Spleen (tissue), 13 donors: ENCODE measurements at places on chromosomes 4 and X.

- DNase-seq = no peak
These were observed 30.9 kb upstream of the INTS6L start for GRCh38 chrX:135489542-135489941.

DNA sequence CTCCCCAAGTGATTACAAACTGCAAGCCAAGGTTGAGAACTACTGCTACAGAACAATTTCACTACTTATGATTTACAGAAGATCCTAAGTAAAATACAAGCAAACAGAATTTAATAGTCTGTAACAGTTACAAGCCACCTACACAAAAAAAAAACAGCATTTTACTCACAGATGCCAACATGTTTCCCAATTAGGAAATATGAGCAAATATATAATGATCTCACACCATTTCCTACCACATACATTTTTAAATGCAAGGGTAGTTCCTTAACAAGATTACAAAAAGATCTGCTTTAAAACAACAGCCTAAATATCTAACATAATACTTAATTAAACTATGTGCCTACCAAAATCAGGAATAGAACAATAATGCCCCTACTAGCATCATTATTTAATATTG is 63.4 kb downstream of the EFHC2 start:
- DNase-seq = no peak

- DNase-seq = no peak
These were observed 81.5 kb downstream of the CLDN34 start for GRCh38 chrX:10048707-10049106.

DNA sequence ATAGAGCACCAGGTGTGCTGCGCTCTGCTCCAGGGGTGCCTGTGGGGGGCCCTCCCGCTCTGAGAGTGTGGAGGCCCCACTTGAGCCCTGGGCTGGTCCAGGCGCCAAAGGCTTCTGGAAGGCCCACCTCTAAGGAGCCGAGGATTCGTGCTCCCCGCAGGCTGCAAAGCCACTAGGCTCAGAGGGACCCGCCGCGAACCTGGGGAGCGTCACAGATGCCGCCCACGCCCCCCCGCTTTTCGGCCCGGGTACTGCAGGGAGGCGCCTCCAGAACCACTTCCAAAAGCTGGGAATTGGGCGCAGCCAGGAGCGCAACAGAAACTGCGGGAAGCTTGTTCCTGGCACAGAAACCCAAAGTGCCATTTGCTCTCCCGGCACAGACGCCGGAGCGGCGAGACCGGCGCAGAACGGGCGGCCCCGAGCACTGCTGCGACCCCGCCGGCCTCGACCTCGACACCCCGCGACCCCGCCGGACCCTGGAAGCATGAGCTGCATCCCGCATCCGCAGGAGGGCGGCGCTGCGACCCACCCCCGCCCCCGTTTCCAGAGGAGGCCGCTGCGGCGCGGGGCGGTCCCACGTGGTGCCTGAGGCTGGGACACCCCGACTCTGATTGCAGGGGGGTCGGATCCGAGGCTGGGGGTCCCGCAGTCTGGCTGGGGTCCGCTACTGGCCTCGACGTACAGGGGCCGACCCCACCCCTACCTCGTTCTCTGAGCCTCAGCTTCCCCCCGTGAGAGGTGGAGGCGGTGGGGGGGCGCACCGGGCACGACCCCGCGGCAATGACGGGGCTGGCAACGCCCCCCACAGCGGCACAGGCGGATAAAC is 30.8 kb downstream of the CPLX1 start:
- peak; percentile 69 for DNase-seq

GRCh38 chr4:186730621-186731020 is 7.0 kb upstream of the FAT1 start:
- DNase-seq = no peak

DNA sequence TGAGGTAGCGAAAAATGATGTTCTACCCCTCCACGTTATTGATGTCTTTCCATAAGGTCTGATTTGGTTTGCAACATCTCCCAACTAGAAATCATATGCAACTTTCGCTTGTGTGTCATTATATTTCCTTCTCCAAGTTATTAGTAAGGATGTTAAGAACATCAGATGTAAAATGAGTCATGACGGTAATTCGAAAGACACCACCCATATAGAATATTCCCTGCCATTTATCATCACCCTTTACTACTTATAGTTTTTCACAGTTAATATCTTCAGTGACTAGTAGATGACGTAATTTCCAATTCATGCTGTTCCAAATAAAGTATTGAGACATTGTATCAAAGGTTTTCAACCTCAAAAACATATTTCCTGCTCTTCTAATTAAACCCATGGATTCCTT is 146.7 kb upstream of the MAP3K15 start:
- no peak for DNase-seq

DNA sequence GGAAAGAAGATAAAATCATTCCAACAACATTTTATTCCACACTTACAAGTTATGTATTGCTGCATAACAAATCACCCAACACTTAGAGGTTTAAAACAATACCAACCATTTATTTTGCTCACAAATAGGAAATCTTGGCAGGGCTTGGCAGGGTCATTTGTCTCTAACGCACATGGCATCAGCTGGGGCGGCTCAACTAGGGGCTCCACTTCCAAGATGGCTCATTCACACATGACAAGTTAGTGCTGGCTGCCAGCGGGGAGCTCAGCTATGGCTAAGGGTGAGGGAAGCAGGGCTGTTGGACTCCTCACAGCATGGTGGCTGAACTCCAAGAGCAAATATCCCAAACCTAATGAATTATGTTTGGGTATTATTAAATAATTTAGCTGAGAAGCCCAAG is 377.0 kb downstream of the ZNF674 start:
- no peak for DNase-seq

DNA sequence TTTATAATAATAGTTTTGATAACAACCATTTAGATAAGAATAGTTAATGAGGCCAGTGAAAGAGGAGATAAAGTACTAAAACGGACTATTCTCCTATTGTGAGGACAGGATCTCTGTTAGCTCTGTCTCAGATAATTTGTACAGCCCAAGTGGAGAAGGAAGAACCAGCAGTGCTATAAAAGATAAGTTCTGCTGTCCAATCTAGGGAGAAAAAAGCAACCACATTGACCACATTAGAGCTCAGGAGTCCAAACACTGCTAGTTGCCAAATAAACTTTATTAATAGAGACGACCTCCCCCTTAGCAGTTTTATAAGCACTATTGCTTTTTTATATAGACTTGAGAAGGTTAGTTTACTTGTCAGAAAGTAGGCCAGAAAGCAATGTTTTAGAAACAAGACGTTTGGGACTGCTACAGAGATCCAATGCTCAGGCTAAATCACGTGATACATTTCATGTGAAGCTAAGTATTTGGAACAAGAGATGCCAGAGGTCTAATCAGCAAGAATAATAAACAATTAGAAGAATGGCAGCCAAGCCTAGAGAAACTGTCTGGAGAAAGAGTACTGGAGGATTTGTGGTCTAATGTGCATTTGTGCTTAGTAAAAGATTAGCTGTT is 15.9 kb downstream of the IL15 start:
- no peak for DNase-seq

- DNase-seq = no peak
These were observed 82.0 kb downstream of the IRF2 start for GRCh38 chr4:184392316-184392715.

- DNase-seq = no peak
These were observed at the start of gene CPXCR1 for GRCh38 chrX:88746925-88747324. CPXCR1 (plus strand) TSS chrX:88747225; CDS start chrX:88753415, 6,190 bp downstream.

DNA sequence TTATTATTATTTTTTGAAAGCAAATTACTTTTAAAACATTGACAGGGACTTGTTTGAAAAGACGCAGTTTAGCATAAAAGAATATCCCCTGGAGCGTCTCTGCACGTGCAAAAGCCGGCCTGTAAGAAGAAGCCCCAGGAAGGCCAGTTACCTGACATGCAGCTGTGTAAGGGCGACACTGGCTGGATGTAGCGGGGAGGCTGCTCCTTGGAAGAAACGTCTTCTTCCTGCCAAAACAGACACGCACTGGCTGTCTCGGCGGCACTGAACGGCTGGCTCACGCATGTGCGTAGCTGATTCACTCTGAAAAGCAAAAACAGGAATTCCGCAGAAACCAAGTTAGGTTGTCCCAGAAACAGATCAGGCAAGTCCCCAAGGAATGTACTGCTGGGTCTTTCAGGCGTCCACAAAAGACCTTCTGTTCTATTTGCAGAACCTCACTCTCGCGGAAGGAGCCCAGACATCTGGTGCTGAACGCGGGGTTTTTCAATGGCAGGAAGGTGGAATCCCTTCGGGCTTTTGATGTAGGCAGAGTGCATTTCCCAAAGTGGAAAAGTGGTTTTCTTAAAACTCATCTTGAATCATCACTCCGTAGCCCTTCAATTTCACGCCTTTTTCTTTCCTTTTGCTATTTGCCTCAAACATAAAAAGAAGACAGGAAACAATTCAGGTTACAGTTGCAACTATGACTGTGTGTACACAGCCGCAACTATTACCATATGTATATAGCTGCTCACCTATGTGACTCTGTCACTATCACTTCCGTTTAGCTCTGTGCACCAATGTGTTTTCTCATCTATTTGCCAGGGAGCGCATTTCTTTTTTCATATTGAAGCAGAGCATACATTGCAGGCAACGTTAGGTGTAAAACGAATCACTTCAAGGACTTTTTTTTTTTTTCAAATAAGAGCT is 38.1 kb upstream of the ARSH start:
- no peak for DNase-seq

DNA sequence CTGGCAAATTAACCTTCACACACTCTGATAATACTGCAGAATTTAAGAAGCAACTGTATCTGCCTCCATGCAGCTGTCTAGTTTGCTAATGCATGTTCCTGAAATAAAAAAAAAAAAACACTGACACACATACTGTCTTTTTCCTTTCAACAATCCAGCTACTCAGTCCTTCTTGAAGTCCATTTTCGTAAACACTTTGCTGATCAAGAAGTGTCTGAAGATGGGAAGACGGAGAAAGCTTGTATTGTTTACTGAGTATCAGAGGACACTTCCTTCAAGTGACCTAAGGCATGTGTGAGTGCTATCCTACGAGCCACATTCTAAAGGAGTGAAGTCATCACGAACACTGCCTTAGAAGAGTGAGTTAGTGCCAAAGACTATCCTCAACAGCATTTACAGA is 82.6 kb downstream of the LUZP4 start:
- no peak for DNase-seq

DNA sequence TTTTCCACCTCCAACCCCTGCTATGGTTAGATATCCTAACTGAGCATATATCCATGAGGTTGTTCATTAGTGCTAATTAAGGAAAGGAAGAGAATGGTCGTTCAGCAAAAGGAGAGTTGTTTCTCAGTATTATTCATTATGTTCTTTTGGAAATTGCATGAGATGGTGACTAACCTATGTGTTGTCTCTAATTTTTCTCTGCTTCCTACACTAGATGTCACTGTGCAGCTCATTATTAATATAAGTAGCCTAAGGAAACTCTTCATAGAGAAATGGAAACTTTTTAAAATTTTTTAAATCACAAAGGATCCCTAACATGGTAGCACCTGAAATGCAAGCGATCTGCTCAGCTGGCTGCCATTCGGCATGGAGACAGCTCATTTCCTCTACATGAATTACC is 67.7 kb upstream of the FAM9A start:
- no peak for DNase-seq

GRCh38 chrX:105564501-105564900 is 257.8 kb upstream of the NRK start:
- DNase-seq = no peak

- no peak for DNase-seq
These were observed 82.7 kb downstream of the NHSL2 start for GRCh38 chrX:71993371-71993770.

- no peak for DNase-seq
These were observed 11.5 kb downstream of the NDP start for GRCh38 chrX:43961699-43962098.

GRCh38 chrX:8851231-8851886 is 50.2 kb upstream of the FAM9A start:
- no peak for DNase-seq

- peak; percentile 60 for DNase-seq
These were observed 12.8 kb upstream of the DUSP9 start for GRCh38 chrX:153634236-153634635.

GRCh38 chr4:155975511-155975910 is 21.8 kb upstream of the CTSO start:
- no peak for DNase-seq

- DNase-seq = no peak
These were observed 102.6 kb downstream of the PHEX start for GRCh38 chrX:22134681-22135080.

GRCh38 chr4:83083925-83084475 is 30.5 kb downstream of the PLAC8 start:
- peak; percentile 87 for DNase-seq

DNA sequence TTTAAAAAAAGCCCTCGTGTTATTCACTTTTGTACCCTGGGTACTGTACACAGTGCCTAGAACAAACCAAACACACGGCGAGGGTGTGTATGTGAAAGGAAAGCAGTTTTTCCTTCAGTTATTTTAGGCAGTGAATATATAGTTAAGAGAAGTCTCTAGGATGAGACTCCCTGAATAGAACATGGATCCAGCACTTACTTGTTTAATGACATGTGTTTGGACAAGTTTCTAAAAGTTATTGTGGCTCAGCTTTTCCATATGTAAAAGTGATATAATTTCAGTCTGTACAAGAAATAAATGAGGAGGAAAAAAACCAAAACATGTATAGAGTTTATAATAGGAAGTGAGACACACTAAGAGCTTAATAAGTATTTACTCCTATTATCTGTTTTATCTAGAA is 273.2 kb downstream of the ADGRL3 start:
- no peak for DNase-seq

DNA sequence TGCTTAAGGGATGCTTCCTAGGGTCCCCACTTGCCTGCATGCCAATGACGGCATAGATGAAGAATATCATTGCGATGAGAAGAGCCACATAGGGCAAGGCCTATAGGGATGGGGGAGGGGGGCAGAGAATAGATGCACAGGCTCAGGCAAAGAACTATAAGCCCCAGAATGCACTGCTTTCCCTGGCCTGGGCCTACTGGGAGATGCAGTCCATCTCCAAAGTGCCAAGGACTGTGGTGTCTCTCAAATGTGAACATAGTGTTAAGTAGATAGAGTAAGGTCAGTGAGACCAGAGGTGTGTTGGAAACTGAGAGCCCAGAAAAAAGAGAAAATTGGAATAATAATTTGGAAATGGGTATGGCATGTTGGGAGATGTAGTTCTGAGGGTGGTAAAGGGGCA is 12.2 kb upstream of the SYP start:
- DNase-seq = no peak

DNA sequence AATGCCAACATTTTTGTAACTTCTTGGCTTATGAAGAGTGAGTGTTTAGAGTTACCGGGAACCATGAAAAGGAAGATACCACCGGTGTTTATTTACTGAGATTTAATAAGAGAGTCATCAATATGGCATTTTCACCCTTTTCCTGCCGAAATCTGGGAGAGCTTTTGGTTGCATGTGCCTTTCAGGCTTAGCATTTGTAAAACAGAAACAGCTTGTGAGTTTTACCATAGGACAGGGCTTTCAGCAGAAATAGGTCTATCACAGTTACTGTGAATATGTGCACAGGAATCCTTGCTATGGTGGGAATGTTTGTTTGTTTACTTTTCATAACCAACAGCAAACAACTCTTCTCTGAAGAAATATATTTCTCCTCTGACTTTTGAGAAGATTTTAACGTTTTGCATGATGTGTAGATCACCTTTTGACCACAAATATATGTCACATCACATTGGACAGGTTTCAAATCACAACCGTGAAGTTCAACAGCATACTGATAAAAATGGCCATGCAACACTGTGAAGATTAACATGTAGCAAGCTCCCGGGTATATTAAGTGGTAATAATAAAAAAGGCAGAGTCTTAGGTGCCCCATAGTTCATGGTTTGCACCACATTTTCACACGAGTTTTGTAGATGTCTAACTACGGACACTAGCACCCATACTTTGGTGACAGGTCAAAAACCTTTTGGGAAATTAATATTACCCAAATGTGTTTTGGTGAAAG is 21.3 kb downstream of the ARHGAP24 start:
- DNase-seq = no peak
